Activated CD4-positive, alpha-beta memory T cell treated with anti-CD3 and anti-CD28 coated beads for 36 hours (primary cell): ENCODE measurements at places on chromosomes 12 and 14. TPM values are rescaled to one million over a fixed set of nuclear protein-coding genes. Genes with fewer than 3 reads are reported as not detected.

DNA sequence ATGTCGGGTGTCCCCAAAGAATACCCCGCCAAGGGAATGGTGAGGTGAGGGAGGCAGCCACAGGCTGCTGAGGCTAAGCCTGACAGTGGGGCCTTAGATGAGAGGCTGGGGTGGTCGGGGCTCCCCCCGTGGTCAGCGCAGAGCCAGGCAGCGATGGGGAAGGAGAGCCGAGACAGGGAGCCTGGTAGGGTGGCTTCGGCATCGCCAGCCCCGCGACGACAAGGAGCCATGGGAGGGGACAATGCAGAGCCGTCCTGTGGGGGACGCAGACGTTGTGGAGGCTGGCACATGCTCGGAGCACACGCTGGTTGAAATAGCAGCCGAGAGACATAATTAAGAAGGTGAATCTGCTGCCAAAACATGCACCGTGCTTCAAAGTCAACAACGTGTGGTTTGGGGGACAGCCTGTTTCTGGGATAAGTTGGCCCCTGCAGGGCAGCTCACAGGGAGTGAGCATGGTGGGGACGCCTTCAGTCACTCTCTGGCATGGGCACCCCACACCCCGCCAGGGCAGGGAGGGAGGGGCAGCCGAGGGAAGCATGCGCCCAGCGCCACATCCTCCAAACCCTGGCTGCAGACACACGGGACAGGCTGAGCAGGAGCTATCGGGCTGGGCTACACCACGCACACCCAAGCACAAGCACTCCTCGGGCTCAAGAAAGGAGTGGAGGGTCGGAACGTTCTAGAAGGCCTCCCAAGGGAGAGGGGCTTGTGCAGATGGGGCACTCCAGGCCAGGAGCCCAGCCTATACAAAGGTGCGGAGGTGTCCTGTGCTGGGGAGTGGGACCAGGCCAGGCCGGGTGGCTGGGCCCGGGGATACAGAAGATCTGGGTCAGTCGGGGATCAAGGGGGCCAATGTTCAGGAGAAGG lies 66.6 kb upstream of the C14orf180 start:
- no peak for DNase-seq

DNA sequence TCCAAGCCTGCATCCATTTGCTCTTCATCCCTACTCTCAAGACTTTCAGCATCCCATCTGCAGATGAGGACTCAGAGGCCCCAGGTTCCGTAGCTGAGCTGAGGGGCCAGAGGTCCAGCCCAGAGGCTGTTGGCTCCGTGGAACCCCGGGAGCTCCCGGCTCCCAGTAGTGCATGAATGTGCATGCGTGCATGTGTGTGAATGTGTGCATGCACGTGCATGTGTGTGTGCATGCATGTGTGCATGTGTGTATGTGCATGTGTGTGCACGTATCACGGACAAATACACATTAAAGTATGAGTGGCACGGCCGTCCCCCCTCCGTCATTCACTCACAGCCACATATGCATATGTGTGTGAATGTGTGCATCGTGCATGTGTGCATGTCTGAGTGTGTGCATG lies 149.9 kb downstream of the KIF26A start:
- DNase-seq: no peak

SAV1 gene
- total RNA-seq: 13.4 TPM

STAC3 gene
- 2.0 TPM for total RNA-seq
